Activated CD8-positive, alpha-beta memory T cell treated with anti-CD3 and anti-CD28 coated beads for 4 hours (primary cell): ENCODE measurements at places on chromosomes 16 and 17.

GRCh38 chr17:29445844-29446243 is 55.7 kb downstream of the TAOK1 start:
- no peak for DNase-seq

- DNase-seq, result no peak
Measured at GRCh38 chr17:33140413-33141099, 148.9 kb downstream of the SPACA3 start.

DNA sequence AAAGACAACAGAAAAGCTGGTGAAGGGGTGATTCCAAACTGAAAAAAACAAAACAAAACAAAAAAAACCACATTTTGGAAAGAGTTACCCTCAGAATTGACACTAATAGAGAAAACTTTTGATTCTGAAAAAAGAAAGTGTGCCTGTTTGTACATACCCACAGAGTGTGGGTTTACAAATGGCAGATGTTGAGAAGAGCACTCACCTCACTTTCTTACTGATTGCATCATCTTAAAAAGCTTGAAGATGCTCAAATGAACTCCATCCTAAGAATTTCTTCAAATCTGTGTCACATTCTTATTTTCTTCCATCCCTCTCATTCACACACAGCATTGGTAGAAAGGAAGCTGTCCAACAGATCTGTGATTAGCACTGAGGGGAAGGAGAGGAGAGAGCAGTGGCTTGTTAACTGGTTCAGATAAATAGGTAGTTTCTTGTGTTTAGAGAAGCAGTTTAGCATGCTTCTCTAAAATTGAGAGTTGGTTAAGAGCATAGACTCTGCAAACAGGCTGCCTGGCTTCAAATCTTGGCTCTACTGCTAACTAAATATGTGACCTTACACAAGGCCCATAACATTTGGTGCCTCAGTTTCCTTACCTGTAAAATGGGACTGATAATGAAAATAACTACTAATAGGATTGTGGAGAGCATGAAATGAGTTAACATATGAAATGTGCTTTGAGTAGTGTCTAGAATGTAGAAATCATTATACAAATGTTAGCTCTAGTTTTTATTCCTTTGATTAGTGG is 6.9 kb downstream of the GNAO1 start:
- no peak for DNase-seq

DNA sequence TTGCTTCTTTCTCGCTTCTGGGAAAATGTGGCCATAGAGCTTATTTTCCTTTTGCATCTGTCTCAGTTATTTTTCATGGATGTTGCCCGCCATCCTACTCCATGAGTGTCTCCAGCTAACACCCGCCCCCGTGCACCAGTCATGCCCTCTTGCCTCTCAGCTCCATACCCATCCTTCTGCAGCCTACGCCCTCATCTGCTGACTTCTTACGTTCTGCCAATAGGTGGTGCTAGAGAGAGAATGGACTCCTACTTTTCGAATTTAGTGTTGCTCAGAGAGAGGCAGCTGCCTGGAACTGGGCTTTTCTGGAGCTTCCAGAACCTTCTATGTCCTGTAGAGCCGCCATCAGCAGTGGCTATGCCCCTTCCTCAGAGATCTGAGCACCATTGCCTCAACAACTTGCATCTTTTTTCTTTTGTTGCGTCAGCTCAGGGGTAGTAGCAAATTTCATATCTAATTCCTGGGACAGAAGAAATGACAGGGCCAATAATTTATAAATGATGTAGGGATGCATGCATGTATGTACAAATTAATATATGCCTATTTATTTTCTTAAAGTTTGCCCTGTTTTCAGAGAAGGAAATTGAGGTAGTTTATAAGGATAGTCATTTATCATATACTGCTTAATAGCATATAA is 119.7 kb upstream of the MYOCD start:
- DNase-seq, result no peak

GRCh38 chr17:55274355-55275255 is 9.8 kb downstream of the HLF start:
- DNase-seq, result no peak

GRCh38 chr16:63737633-63738032 is 1384.2 kb downstream of the CDH11 start:
- no peak for DNase-seq

DNA sequence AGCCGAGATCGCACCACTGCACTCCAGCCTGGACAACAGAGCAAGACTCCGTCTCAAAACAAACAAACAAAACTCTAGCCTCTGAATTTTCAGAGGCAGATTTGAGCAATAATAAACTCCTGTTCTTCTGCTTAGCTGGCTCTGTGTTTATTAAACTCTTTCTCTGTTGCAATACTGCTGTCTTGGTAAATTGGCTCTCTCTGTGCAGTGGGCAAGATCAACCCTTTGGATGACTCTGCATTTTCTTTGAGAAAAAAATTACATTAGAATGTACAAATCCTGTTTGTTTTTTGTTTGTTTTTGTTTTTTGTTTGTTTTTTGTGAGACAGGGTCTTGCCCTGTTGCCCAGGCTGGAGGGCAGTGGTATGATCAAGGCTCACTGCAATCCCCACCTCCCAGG is 75.8 kb upstream of the RPH3AL start:
- no peak for DNase-seq

- DNase-seq, result no peak
Measured at GRCh38 chr16:77376358-77376757, 58.5 kb downstream of the ADAMTS18 start.

DNA sequence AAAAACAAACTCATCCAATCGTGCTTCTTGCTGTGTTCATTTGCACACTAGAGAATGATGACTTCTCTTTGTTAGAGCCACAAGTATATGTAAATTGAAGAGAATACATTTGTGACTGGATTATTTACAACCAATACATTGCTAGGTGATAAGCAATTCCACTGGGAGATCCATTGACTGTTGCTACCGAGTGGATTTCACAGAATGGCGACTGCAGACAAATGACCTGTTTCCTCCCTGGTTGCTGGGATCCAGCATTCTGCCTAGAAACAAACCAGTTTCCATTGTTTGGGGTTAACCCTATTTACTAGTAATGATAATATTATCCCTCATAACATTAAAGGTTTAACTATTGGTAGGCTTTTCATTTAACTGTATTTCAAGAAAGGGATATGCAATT is 36.9 kb upstream of the CPHXL start:
- DNase-seq, result no peak

- DNase-seq, result no peak
Measured at GRCh38 chr16:70576431-70577255, 53.0 kb downstream of the SF3B3 start.

GRCh38 chr17:80208050-80208449 is 12.1 kb downstream of the SGSH start:
- DNase-seq, result no peak

GRCh38 chr17:38620551-38621277 is 15.0 kb upstream of the SRCIN1 start:
- no peak for DNase-seq

DNA sequence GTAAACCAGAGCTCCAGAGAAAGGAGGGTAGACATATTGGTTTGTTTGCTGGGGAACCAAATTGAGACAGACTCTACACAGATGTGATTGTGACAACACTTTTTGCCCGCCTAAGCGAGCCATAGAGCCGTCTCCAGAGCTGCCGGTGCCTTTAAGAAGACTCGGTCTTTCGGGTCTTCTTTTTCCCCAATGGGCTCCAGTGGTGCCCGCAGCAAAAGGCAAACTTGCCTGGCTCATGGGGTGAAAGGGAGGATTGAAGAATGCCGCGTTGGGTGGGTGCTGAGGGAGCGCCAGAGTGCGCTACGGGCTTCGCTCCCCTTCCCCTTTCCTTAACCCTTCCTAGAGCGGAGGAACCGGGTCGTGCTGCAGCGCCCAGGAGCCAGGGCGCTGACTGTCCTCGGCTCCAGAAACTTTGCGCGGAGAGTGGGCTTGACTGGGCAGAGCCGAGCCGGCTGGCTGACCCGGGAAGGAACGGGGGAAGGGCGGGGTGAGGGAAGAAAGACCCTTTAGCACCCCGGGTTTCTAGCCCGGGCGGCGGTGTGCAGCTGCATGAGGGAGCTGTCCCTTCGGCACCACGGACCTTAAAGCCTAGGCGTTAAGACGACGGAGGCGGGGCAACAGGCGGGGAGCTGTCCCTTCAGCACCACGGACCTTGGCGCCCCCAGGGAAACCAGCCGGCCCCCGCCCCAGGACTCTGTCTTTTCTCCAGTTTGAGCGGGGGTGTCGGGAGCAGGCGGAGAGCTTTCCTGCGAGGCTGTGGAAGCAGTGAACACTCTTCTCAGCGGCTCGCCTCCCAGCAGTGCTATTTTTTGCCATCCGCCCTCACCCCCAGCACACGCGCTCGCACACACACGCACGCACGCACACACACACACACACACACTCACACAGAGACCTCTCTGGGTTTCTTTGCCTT is at the start of gene CACNG3:
Gene CACNG3 (plus strand): TSS at position 880 of the 916 bp plus-strand sequence. CDS start 420 bp downstream, outside the sequence.
- no peak for DNase-seq
